ENCODE measurements at places on chromosomes 5 and 9. TPM values are rescaled to one million over a fixed set of nuclear protein-coding genes. Genes with fewer than 3 reads are reported as not detected.

DNA sequence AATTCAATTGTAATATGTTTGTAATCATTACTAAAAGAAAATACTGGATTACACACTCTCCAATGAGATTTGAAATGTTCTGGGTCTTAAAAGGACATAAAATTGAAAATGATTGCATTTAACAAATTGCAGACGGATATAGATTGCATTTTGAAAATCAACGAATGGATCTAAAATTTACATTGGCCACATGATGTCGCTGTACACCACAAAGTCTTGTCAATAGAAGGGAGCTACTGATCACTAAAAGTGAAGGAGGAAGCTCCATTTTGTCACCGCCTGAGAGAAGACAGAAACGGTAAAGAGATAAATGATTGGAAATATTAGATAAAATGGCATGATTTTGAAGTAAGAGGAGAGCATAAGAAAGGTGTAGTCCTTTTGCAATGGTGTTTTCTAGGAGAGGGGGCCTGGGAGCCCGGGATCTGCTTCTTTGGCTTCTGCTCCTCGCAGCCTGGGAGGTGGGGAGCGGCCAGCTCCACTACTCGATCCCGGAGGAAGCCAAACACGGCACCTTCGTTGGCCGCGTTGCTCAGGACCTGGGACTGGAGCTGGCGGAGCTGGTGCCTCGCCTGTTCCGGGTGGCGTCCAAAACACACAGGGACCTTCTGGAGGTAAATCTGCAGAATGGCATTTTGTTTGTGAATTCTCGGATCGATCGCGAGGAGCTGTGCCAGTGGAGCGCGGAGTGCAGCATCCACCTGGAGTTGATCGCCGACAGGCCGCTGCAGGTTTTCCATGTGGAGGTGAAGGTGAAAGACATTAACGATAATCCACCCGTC lies at the start of gene PCDHA1:
Gene PCDHA1 (plus strand): TSS at position 236 of the 782 bp plus-strand sequence.
- no peak for DNase-seq

DNA sequence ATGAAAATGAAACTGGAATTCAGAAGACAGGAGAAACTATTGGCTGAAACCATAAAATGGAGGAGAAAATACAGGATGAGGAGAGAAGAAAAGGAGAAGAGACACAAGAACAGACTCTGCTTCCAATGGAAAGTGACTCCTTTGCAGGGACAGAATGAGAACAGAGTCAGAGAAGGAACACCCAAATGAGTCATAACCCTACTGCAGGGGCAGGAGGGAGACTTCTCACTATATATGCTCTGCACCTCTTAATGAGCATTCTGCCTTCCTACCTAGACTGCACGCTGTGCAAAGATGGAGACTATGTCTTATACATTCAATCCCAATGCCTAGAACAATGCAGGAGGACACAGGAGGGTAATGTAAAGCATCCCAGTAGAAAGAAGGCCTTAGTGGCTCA lies 2.1 kb downstream of the SAXO1 start:
- no peak for DNase-seq

DNA sequence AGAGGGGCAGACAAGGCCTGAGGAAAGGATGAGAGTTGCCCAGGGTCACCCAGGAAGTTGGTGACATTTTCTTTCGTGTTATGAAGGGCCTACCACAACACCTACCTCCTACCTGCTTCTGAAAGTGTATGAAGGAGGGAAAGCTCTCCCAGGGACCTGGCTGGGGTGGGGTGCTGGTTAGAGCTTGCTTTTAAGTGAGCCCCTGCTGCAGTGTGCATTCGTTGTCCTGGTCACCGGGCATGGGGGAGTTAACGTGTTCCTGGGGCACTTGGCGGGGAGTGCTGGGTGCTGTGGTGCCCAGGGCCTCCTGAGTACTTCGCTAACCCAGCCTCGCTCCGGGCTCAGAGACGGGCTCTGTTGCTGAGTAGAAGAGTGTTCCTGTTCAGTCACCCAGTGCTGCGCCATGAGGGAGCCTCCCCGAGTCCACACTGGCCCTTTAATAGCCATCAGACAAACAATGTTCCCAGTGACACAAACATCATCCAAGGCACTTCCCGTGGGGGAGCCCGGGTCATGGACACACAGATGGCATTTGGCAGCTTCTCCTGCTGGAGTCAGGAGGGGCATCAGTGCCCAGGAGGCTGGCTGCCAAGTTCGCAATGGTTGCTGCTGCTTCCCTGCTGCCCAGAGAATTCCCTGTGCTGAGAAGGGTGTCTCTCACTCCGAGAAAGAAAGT lies 85.7 kb downstream of the AMBP start:
- peak; percentile 72 for DNase-seq

DNA sequence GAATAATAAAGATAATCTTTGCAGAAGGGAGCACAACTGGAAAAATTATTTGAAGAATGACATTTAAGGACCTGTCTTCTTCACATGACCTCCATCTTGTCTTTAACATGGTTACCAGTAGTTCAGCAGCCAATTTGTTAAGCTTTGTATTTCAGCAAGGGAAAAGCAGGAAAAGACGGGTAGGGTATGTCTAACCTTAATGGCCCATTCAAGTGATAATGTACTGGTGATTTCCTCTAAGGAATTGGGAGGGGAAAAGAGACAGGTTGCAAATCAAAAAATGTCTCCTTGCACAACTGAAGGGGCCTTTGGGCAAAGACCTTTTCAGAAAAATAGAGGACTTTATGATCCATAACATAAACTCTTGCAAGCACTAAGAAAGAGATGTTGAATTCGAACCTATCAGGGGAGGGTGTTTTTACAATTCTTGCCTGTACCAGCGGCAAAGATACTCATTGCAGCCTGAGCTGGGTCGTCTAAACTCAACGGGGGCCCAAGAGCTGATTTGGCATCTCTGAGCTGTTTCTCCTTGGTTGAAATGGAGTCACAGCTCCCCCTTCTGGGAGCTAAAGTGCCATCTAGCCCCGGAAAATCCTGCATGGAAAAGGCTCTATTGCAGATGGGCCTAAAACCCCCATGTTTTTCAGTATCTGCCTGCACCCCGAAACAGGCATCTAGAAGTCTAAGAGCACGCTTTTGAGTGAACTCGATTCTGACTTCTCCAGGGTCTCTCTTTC lies 3.8 kb downstream of the BRINP1 start:
- DNase-seq, result no peak

DNA sequence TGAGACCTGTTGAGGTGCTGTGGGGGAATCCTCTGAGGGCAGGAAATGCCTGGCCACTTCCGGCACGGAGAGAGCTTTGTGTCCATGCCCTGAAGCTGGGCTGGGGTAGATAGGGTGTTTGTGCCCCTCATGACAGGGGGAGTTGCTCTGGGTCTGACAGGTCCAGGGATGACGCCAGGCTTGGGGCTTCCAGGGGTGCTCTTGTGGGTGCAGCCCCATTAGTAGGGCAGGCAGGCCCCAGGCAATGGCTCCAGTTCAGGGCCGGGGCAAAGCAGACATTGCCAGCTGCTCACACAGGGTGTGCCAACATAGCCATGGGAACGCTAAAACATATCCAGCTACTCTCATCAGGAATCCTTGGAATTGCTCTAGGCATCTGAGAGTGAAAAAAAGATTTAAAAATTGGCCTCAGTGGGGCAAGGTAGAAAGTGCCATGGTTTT lies 21.1 kb downstream of the PITX1 start:
- no peak for DNase-seq

GRCh38 chr5:51148437-51148836 lies 234.8 kb upstream of the ISL1 start:
- no peak for DNase-seq

- DNase-seq, result no peak
Observed at GRCh38 chr9:38295764-38296163, 96.7 kb upstream of the ALDH1B1 start.

GRCh38 chr5:75192804-75193203 lies 43.9 kb downstream of the ANKRD31 start:
- no peak for DNase-seq

DNA sequence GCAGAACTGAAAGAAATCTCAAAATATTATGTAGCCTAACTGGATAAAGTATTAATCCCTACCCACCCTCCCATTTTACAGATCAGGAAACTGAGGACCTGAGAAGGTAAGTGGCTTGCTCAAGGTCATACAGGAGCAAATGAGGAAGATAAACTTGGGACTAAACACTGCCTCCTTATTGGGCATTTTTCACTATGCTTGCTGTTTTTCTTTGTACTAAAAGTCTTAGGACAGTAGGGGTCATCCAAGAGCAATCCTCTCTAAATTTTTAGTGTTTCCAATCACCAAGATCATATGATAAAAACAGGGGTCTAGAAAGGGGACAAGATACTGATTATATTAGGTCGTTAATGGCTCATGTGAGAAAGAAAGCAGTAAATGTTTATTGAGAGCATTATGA lies 80.8 kb downstream of the RORB start:
- DNase-seq, result no peak

DNA sequence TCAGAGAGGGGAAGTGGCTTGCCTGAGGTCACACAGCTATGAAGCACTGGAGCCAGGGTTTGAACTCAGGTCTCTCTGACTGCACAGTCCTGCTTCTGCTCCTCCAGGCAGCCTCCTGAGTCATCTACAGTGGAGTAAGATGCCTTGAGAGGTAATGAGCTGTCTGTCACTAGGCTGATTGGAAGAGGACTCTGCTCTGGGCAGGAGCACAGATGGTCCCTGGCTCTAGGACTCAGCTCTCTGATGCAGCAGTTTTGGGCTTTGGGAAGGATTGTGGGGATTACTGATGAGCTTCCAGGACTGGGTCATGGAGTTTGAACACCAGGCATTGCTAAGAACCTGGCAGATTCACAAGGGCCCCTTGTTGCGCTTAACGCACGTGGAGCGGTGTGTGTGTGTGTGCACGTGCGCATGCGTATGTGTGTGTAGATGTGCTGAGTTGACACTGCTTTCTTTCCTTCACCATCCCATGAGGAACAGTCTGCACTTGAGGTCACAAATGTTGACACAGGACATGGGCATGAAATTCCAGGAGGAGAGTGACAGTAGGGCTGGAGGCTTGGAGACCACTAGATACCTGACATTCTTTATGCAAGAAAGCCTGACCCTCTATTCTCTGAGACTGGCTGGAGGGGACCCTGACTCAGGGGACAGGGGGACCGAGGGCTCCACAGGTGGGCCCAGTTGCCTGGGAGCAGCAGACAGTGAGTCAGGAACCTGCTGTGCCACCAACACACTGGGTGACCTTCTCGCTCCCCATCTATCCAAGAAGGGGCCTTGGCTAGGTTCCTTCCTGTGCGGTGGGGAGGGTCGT lies 170.5 kb downstream of the RGS3 start:
- DNase-seq, result no peak

GRCh38 chr5:156340893-156341292 lies 13.9 kb downstream of the SGCD start:
- DNase-seq, result no peak

DNA sequence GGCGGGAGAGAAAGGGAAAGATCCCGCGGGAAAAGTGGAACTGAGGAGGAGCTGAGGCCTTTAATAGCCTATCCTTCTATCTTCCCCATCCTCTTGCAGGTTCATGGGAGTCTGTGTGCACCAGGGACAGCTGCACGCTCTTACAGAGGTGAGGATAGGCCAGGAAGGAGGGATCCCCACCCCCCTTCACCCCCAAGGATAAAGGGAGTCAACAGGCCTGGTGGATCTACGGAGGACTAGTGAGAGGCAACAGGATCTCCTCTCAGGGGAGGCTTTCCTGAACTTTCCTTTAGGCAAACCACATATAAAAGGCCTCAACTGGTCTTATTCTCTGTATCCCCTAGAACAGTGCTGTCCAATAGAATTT lies 1.1 kb downstream of the TESK1 start:
- no peak for DNase-seq

- DNase-seq, result no peak
Observed at GRCh38 chr9:35960039-35960655, 2.2 kb upstream of the OR2S2 start.

DNA sequence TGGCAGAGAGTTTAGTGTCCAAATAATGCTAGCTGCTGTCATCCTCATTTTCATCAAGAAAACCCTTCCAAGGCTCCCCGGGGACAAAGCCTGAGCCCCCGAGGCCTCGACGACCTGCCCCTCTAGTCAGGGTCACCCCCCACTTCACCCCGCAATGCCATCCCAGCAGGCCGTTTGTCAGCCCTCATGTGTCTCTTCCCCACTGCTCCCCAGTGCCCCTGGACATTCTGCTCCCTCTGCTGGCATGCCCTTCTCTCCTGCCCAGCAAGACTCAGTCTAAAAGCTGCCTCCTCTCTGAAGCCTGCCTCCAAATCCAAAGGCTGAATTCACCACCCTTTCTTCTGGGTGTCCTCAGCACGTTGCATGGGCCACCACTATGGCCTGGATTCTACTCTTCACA lies 59.3 kb downstream of the PAX5 start:
- no peak for DNase-seq

- DNase-seq, result peak; percentile 81
Observed at GRCh38 chr9:133935328-133936005, 56.7 kb downstream of the VAV2 start.

- no peak for DNase-seq
Observed at GRCh38 chr5:163458778-163459385, 1.0 kb downstream of the NUDCD2 start.

DNA sequence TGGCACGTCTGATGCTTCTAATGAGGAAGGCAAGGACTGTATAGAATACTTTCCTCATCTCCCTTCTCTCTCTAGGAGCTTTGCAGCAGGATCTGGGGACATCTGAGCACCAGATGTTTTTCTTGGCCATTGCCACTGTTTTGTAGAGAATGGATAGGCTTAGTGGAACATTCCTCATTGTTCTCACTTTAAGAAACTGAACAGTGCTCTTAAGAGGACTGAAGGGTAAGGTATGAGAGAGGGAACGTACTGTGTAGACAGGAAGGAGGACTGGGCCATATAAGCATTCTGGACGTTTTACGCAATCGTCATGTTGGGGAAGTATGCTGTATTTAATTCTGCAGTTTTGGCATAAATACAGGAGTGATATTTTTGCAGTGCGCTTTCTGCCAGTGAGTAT lies 70.6 kb downstream of the SMARCA2 start:
- DNase-seq, result no peak

- peak; percentile 83 for DNase-seq
Observed at GRCh38 chr5:149857499-149857898, 87.1 kb downstream of the PDE6A start.

GRCh38 chr9:18996211-18996610 lies 36.8 kb downstream of the SAXO1 start:
- no peak for DNase-seq

GRCh38 chr5:84725946-84726570 lies 341.4 kb upstream of the EDIL3 start:
- no peak for DNase-seq

DNA sequence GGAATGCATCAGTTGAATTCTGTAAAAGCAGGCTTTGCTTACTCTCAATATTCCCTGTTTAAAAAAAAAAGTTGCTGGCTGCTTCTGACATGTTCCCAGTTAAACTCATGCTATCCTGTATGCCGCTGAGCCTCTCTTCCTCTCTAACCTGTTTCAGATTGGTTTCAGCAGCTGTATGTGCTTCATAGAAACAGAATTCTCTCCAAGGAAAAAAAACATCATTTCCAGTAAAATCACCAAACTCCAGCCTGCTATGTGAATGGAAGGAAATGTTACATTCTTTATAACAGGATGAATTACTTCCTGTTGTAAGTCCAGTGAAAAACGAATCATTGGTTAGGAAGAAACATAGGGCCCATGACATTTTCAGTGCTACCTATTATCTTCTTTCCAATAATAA lies 25.7 kb upstream of the KCNV2 start:
- DNase-seq, result no peak

GRCh38 chr5:6591671-6592288 lies 41.1 kb downstream of the NSUN2 start:
- DNase-seq, result no peak

SPATA31E1 gene
- not detected for total RNA-seq

OTP gene
- not detected for total RNA-seq

DNM1 gene
- 11.3 TPM for total RNA-seq

TMC1 gene
- 0.27 TPM for total RNA-seq

CDHR2 gene
- 0.29 TPM for total RNA-seq

TSSK1B gene
- not detected for total RNA-seq

ECM2 gene
- total RNA-seq, result 17.6 TPM

SLC1A3 gene
- 44.9 TPM for total RNA-seq

UNC13B gene
- total RNA-seq, result 17.8 TPM

CCDC183 gene
- 1.6 TPM for total RNA-seq

SEMA5A gene
- total RNA-seq, result 16.2 TPM

Measured in left cardiac atrium (tissue), 4 donors.